ENCODE measurements at places on chromosomes 7 and 10.

DNA sequence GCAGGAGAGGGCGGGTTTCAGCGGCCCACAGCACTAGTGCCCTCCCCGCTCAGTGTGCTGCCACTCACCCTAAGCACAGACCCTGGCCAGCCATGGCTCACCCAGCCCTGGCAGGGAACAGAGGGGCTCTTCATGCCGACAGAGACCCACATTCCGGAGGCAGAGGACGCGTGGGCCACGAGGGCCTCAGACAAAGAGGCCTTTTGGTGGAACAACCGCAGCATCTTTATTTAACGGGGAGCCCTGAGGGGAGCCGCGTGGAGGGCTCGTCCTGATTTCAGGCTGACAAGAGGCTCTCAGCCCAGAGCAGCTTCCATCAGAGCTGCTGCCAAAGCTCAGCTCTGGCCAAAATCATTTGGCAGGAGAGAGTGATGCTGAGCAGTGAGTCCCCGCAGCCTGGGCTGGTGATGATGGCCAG lies 127.8 kb downstream of the SH3PXD2A start:
- DNase-seq: no peak

DNA sequence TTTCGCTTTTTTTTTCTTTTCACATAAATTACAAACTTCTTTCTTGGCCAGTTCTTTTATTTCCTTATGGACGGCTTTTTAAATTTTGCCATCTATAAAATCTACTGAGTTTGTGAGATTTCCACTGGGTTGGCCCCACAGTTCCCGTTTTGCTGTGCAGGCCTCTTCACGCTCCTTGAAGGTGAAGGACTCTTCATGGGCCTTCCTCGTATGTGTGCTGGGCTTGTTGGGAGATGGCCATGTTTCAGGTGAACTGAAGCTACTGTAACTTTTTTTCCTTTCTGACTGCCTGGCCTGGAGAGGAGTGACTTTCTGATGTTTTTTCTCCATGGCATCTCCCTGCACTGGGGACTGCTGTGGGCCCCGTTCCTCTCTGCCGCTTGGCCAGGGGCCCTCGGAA lies 262.4 kb downstream of the COBL start:
- DNase-seq: no peak

- DNase-seq: no peak
Observed at GRCh38 chr7:111958896-111959295, 247.3 kb downstream of the DOCK4 start.

DNA sequence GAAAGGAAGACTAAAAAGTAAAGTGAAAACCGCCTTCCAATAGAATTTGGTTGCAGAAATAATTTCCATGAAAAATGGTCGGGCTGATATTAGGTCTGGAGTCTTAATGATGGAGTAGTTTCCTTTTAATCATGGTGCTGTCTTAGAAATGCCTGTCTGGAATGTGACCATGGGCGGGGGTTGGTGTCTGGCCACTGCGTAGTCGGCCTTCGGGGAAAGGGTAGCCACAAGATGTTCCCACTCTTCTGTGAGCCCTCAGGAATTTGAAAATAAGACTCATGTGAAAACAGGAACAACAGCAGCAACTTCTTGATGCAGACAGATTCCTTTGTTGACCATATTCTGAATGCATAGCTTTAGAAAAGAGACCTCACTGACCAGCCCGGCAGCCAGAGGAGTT lies 176.8 kb downstream of the KIAA1217 start:
- DNase-seq: no peak

- DNase-seq: no peak
Observed at GRCh38 chr7:158505683-158506082, 81.9 kb downstream of the PTPRN2 start.

DNA sequence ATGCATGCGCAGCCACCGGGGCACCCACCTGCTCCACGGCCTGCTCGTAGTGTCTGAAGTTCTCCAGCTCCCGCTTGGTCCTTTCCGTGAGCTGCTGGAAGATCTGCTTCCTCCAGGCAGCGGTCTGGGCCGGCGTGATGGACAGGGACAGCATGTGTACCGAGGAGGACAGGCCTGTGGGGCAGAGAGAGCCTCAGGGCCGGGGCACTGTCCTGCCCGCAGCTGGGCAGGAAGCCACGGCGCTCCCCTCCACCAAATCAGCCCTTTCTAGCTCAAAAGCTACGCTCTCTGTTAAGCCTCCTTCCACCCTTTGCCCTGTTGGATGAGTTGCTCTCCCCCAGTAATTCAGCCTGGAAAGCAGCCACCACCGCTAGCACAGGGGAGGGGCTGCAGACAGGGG lies 19.2 kb downstream of the TECPR1 start:
- no peak for DNase-seq

DNA sequence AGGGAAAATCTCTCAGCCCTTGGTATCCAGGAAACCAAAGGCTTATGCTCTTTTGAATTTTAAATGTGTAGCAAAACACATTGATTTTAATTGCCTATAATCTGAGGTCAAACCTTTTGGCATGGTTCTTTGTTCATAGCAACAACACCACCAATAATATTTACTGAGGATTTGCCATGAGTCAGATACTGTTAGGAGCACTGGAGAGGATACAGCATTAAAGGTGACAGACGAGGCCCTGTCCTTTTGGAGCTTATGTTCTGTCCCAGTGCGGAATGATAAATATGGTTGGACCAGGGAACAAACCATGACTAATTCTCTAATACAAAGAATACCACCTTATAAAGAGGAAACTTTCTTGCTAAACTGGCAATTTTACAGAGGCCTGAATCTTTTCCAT lies 176.6 kb downstream of the CTNNA3 start:
- no peak for DNase-seq

DNA sequence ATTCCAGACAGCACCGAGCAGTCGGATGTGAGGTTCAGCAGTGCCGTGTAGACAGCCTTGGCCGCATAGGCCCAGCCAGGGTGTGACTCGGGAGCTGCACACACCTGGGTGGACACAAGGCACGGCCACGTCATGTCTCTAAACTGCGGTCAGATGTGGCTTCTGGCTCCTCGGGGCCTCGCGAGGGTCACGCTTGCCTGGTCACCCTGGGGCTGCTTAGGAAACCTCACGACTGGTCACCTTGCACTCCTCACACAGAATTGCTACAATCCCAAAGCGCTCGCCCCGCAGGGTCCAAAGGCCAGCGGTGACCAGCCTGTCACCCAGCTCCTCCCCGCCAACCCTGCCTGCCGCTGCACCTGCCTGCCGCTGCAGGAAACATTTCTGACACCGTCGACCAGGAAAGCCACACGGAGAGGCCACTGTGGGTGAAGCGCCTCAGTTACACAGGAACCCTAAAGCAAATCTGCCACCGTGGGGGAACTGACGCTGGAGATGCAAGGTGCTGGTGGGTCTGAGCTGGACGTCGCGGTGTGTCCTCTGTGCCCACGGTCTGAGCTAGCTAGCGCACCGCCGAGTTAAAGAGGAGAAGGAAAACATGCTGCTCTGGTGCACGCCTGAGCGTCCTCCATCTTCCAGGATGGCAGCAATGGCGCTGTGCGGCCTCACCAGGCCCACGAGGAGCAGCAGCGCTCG lies 5.0 kb downstream of the GPER1 start:
- DNase-seq: no peak

GRCh38 chr7:146494952-146495596 lies 378.5 kb downstream of the CNTNAP2 start:
- no peak for DNase-seq

DNA sequence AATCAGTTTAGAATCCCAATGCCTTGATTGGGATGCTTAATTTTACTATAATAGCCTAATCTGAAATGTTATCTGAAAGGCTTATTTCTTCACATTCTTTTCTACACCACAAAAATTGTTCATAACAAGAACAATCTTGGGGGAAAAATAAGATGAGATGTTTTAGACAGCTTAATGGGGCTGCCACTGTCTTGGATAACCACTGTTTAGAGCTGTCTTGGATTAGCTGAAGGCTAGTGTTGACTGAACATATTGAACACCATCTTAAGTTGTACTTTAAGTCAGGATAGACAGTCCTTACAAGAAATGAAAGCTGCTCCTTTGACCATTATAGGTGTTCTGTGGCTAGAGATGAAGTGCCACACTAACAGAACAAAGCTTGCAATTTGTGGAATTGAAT lies 501.3 kb downstream of the GFRA1 start:
- DNase-seq: no peak

- no peak for DNase-seq
Observed at GRCh38 chr7:48252995-48253394, 81.7 kb downstream of the ABCA13 start.

DNA sequence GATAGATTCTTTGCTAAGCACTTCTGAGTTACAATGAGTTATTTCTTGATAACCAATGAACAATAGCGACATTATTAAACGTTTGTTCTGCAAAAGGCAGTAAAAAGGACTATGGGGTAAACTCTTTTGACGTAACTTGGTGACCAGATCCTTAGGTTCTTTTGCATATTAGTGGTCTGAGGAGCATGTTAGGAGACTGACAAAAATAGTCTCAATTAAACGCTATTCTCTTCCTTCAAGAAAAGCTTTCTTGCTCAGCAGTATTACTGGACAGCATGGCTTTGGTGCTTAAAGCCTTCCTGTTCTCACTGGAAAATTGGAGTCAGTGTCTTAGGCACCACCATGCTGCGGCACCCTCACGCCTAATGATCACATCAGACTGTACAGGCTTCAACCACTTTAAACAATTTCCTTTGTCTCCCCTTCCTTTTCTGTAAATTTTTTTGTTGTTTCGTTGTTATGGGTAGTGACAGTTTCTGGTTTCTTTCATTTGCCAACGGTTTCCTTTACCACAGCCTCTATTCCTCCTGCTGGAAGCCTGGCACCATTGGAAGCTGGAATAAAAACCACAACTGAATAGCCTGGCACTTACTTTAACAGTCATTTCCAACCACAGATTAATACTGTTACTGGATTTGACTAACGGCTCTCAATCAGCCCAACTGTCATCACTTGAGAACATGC lies 49.2 kb upstream of the FAM133B start:
- DNase-seq: no peak

DNA sequence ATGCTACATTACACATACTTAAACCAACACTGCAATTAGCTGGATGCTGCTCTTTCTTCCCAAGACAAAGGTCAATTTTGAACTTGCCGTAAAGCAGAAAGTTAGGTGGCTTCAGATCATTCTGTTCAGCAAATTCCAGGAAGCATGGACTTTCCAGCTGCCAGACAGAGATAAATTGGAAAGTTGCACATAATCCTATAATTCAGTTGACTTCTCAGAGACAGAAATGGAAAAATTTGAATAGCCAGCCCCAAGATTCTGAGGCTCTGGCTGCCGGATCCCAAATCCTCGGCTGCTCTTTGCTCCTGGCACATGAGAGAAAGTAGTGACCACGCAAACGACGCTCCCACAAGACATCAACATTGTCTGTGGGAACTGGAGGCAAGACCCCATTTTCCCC lies 105.0 kb upstream of the VIPR2 start:
- no peak for DNase-seq

GRCh38 chr10:95196046-95196445 lies 2.0 kb downstream of the ACSM6 start:
- no peak for DNase-seq

- no peak for DNase-seq
Observed at GRCh38 chr7:143368387-143368786, 5.9 kb upstream of the FAM131B start.

DNA sequence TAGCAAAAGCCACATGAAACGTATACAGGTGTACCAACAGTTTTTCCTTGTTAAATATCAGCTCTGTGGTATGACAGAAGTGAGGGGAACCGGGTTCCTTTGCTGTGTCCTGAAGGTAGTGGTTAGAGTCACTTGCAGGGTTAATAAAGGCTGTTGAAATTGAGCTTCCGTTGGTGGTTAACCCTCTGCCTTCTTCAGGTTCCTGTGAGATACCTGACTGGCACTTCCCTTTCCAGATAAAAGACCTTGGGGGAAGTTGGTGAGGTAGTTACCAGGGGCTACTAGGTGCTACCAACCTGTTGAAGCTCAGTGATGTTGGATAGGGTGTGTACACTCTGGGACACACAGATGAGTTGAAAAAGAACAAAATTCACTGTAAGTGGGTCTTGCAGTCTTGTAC lies 384.1 kb downstream of the GATA3 start:
- no peak for DNase-seq

DNA sequence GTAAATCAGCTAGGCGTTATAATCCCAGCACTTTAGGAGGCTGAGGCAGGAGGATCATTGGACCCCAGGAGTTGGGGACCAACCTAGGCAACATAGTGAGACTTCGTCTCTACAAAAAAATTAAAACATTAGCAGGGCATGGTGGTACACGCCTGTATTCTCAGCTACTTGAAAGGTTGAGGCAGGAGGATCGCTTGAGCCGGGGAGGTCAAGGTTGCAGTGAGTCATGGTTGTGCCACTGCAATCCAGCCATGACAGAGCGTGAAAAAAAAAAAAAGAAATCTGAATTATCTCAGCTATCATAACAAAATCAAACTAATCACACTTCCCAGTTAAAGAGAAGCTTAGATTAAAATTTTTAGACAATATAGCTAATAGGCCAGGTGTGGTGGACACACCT lies 35.3 kb downstream of the ATAD1 start:
- no peak for DNase-seq

DNA sequence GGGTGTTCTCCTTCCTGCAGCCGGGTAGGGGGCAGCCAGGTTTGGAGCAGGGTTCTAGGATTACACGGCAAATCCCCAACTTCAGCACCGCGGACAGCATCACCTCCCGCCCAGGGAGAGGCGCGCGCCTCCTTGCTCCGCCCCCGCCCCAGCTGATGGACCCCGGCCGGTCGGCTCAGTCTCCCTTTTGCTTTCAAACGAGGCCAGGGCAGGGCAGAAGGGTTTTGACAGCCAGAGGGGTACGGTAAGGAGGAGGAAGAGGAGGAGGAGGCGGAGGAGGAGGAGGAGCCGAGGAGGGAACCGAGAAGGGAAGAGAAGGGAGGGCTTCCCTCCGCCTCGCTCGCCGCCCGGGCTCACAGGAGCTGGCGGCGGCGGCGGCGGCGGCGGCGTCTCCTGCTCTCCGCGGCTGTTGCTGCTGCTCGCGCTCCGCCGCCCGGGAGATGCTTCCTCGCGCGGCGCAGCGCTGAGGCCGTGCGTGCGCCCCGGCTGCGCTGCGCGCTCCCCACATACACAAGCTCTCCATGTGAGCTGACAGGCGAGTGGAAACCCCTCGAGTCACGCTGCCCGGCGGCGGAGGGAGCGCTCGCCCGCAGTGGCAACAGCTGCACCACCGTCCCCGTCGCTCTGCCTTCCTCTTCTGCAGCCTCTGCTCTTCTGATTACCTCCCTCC lies 615 bp upstream of the CNTNAP2 start:
- DNase-seq: no peak

DNA sequence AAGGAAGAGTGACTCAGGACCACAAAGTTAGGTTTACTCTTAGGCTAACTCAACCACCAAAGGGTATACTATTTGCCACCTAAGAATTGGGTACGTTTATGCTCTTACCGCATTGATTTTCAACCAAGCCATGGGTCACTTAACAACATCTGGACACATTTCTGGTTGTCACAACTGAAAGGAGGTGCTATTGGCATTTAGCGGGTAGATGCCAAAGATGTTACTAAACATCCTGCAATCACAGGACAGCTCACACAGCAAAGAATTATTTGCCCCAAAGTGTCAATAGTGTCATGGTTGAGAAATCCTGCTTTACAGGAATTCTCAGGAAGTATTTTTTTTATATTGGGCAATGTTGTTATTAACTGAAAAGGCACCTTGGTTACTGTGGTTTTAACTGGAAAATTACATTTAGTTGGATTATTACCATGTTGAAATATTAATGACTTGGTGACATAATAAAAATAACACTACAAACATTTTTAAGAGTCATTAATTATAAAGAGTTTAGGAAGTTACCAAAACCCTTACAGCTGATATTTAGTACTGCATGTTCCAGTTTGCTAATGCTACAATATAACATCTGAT lies 185.0 kb upstream of the TMEM196 start:
- DNase-seq: no peak

- DNase-seq: no peak
Observed at GRCh38 chr7:104979167-104979841, 34.7 kb upstream of the KMT2E start.

- DNase-seq: no peak
Observed at GRCh38 chr10:22344781-22345300, 455 bp upstream of the SPAG6 start.

Data from activated naive CD4-positive, alpha-beta T cell (primary cell).